Activated effector memory CD4-positive, alpha-beta T cell treated with anti-CD3 and anti-CD28 coated beads, Interleukin-2, amount 50 U/mL, for 16 hours (primary cell): ENCODE measurements at places on chromosomes 11 and 22.

DNA sequence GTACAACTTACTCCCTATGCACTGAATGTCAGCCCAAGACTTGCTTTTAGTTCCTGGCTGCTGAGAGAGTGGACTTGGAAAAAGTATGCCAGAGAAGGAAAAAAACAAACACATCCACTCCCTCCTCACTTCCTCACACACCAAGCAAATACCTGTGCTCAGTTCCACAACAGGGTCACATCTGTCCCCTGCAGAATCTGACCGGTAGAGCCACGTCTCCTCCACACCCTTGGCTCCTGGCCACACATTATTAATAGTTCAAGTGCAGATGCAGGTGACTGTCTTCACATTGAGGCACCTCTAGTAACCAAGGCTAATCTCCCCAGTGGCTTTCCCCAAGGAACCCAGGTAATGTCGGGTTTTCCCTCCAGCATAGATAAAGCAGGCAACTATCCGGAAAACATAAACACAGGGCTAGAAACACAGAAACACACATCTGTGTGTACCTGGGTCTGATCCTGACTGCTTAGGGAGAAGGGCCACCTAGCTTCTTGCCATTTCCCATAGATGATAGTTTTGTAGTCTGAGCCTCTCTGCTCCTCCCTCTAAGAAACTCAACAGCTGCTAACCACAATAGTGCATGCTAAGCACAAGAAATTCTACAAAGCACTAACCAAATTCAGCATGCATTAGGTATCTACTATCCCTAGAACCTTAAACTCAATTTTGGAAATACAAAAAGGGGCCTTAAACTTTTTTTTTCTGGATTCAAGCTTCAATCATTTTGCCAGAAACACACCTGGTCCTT lies 10.2 kb downstream of the SYTL2 start:
- no peak for DNase-seq

- no peak for DNase-seq
Observed at GRCh38 chr11:61775606-61776554, 16.5 kb downstream of the TMEM258 start.

DNA sequence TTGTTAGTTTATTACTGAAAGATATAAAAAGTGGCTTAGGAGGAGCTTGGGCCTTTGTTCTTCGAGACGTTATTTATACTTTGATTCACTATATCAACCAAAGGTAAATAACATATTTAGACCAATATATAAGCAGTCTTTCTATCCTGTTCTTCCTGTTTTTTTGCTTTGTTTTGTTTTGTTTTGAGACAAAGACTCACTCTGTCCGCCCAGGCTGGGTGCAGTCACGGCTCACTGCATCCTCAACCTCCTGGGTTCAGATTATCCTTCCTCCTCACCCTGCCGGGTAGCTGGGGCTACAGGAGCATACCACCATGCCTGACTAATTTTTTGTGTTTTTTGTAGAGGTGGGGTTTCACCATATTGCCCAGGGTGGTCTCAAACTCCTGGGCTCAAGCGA lies 66.8 kb downstream of the ATM start:
- DNase-seq: no peak

GRCh38 chr22:27409299-27409698 lies 392.3 kb downstream of the MN1 start:
- DNase-seq: no peak

- DNase-seq: no peak
Observed at GRCh38 chr11:79076526-79077115, 364.2 kb downstream of the TENM4 start.

- no peak for DNase-seq
Observed at GRCh38 chr22:42585096-42585495, 29.6 kb downstream of the POLDIP3 start.

DNA sequence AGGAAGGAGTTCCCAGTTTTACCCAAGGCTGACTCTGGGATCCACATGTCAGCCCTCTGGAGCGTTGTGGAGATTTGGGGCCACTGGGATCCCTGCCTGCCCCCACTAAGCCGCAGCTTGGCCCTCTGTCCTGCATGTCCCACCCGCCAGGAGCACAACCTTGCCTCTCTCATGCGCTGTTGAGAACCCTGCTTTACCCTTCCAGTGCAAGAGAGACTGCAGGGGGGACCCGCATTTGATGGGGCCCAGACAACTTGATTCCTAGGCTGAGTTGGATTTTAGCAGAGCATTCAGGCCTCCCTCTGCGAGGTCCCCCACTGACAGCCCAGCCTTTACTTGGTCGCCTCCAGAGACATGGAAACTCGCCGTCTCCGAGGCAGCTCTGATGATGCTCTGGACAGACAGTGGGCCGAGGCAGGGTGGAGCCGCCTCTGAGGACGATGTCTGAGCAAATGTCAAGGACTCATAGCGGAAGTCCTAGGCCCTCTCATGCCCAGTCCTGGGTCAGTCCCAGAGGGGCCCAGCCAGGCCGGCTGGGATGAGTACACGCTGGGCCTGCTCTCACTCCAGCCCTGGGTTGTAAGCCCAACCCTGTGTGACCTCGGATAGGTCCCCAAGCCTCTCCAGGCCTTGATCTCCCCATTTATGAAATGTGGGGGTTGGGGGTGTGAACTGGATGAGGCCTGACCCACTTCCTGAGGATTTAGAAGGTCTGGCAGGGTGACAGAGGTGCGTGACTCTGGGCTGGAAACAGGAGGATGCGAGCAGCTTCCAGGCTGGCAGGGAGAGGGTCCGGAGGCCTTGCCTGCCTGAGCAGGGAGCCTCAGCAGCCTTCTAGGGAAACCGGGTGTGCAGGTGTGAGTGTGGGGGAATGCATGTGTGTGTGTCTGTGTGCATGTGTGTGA lies 630 bp downstream of the CD5 start:
- DNase-seq: peak; percentile 77

DNA sequence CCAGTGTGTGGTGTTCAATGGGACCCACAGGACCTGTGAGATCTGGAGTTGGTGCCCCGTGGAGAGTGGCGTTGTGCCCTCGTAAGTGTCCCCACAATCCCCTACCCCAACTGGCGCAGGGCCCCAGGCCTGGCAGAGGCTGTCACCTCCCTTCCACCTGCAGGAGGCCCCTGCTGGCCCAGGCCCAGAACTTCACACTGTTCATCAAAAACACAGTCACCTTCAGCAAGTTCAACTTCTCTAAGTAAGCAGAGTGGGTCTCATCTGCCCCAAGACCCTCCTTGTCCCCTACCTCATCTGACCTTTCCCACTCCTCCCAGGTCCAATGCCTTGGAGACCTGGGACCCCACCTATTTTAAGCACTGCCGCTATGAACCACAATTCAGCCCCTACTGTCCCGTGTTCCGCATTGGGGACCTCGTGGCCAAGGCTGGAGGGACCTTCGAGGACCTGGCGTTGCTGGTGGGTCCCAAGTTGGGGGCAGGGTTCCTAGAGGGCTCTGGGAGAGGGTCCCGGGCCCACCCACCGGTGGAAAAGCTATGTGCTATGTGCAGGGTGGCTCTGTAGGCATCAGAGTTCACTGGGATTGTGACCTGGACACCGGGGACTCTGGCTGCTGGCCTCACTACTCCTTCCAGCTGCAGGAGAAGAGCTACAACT lies 8.1 kb downstream of the P2RX6 start:
- no peak for DNase-seq

DNA sequence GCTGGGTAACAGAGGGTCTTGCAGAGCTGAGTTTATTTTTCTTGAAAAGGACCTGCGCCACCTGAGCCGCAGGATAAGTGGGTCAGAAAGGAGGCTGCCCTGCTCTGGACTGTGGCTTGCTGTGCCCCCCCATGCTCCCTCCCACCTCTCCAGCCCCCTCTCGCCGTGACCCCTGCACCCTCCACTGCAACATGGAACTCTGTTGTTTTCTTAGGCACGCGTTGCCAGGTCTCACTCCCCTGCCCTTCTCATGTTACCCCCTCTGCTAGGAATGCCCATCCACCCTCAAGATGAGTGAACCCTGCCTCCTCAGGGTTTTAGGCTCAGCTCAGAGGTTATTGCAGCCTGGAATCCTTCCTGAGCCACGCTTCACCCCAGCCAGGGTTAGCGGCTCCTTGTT lies 10.8 kb downstream of the ETS1 start:
- DNase-seq: no peak

DNA sequence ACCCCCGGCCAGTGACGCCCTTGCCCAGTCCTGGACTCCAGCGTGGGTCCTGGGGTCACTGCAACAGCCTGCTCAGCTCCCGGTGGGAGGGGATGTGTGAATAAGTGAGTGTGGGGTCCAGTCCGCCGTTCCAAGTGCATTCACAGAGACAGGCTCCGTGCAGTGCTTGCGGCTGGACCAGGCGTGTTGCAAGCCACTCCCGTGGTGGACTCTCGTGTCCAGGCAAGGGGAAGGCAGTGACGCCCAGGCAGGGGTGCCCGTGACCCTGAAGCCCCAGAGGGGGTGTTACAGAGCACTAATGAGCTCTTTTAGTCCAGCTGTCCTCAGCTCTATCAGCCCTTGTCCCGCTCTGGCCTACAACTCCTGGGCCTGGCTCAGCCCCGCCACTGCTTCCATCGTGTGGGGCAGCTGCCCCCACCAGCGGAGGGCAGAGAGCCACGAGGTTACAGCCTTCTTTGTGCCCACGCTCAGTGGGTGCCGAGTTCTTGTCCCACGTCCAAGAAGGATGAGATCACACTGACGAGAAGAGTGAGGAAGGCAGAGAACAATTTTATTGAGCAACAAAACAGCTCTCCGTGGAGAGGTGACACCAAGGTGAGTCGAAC lies 1807.5 kb downstream of the LRRC4C start:
- DNase-seq: no peak

- DNase-seq: no peak
Observed at GRCh38 chr11:19445771-19446170, 205.0 kb upstream of the E2F8 start.

GRCh38 chr11:70494559-70495350 lies 96.4 kb downstream of the CTTN start:
- no peak for DNase-seq

DNA sequence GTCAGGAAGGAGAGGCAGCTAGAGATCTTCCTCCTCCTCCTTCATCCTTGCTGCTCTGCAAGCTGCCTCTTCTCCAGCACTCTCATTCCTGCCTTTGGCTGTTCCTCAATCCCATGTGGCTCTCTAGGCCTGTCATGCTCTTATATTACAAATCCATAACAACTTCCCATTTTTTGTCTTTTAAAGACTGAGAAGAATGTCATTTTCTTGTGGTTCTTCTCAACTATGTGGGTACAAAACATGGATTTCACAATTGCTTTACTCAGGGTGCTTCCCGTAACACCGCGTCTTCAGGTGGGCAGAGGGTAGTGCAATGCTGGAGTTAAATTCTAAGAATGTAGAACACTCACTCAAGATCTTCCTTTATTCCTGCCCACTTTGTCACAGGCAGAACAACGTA lies 6.8 kb upstream of the CAT start:
- DNase-seq: no peak

DNA sequence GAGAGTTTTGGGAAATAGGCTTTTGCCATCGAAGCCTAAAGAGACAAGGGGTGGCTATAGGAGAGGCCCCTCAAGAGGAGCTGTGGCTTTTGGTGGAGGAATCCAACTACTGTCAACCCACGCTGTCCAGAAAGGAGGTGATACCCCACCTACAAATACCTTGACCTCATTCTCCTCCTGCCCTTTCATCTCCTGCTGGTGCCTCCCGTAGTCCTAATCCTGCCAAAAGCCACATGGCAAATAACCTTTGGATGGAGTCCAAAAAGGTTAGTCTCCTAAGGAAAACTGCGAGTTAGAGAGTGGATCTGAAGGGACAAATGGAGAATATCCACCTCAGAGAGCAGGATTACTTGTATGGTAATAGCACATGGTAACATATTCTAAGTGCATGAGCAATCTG lies 112.7 kb downstream of the PDE3B start:
- no peak for DNase-seq

DNA sequence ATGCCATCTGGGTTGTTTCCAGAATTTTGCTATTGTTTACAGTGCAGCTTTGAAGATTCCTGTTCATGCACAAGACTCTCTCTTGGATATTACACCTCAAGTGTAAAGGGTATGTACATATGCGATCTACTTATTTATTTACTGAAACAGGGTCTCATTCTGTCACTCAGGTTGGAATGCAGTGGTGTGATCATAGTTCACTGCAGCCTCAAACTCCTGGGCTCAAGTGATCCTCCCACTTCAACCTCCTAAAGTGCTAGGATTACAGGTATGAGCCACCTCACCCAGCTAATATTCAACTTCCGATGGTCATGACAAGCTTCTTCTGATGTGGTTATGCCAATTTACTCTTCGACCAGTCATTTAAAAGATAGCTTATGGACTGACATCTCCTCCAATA lies 158.1 kb upstream of the PITPNB start:
- DNase-seq: no peak

DNA sequence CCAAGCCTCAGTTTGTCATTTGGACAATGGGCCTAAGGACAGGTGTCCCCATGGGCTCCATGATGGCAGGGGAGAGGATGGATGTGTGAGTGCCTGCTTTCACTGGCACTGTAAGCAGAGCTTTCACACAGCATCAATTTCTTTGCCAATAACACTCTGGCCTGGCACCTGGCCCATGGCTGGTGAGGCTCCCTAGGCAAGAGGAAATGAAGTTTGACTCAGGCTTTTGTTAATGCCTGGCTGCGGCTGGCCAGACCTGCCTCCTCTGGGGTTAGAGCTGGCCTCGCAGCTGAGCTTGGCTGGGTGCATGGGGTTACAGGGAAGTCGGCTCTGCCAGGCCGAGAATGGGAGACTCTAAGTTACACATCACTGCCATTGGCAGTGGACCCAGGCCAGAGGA lies 30.0 kb upstream of the SEZ6L start:
- DNase-seq: no peak

- no peak for DNase-seq
Observed at GRCh38 chr22:22810471-22810870, 77.1 kb upstream of the IGLL5 start.

DNA sequence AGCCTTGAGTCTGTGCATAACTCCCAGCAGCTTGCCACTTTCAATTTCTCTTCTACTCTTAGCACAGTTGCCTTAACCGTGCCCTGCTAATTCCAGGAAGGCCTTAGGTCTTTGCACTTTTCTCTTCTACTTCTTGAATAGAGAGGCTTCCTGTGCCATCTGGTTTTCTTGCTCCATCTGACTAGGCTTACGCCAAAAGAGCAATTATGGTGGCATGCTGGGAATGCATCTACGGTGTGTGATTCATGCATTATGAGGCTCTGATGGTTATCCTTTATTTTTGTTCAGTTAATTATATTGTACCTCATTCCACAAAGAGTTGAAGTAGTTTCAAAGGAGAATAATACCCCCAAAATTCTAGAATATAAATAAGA lies 29.4 kb downstream of the SIK2 start:
- DNase-seq: no peak

- DNase-seq: no peak
Observed at GRCh38 chr11:125281831-125282595, 117.5 kb downstream of the PKNOX2 start.

DNA sequence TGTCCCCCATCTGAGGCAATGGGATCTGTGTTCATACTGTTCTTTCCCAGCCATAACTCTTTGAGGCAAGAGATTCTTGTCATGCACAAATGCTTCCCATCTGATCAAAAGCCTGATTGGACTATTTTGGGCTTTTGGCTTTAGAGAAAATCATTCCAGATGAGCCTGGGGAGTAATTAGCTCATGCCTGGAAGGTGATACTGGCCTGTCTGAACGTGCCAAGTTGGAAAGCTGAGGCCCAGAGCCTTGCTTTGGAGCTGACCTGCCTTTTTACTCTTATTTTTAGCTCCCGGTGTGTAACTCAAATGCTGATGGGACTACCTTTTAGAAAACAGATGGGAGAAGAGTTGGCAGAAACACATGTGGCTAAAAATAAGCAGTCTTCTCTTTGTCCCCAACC lies 105.0 kb downstream of the DBX1 start:
- DNase-seq: no peak

- DNase-seq: peak; percentile 16
Observed at GRCh38 chr22:49894322-49895054, 23.8 kb downstream of the ALG12 start.
